ENCODE measurements at places on chromosomes 13 and 19.

DNA sequence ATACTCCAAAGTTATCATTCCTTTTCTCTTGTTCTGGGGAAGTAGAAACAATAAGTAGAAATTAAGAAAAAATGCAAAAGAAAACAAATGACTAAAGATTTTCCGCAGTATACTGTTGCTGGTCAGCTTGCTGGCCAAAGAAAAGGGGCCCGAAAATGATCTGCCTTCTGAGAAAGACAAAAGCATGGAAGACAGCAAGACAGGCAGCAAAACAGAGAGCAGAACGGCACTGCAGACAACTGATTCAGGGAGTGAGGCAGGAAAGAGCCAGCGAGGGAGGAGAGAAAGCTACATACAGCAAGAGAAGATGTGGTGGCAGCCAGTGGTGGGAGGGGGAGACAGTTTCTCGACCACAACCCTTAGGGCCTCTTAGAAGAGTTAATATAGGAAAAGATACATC lies 5.3 kb upstream of the DOCK9 start:
- DNase-seq, result no peak

- peak; percentile 72 for DNase-seq
Observed at GRCh38 chr19:51158474-51159129, 16.5 kb downstream of the SIGLEC7 start.

DNA sequence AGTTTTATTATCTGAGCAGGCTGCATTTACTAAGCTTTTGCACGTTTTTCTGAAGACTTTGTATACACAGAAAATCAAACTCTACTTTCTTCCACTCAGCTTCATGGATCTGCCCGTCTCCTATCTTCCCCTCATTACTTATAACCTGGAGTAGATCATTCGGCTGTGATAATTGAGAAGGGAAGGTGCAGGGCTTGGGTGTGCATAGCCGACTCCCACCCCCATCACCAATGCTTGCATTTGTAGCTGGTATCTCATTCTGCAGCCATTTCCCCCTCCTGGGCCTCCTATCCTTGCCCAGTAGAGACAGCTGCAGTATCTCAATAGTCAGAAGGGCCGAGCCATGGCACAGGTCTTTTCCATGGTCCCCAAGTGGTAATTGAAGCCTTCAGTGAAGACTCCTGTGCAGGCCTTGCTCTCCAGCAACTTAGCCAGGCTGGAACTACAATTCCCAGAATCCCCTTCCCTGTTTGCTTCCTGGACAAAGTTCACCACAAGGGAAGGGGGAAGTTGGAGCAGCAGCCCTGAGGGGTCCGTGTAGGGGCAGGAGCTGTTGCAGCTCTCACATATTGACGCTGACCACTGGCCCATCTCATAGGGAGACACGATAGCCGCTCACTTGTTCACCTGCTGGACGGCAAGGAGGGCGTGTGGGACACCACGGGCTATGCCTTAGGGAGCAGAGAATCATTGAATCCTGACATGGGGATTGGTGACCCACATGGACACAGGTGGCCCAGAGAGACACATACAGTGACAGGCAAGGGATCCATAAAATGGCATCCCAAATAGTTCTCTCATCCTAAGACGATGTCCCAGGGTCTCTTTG lies 2.1 kb upstream of the SIGLEC8 start:
- no peak for DNase-seq

DNA sequence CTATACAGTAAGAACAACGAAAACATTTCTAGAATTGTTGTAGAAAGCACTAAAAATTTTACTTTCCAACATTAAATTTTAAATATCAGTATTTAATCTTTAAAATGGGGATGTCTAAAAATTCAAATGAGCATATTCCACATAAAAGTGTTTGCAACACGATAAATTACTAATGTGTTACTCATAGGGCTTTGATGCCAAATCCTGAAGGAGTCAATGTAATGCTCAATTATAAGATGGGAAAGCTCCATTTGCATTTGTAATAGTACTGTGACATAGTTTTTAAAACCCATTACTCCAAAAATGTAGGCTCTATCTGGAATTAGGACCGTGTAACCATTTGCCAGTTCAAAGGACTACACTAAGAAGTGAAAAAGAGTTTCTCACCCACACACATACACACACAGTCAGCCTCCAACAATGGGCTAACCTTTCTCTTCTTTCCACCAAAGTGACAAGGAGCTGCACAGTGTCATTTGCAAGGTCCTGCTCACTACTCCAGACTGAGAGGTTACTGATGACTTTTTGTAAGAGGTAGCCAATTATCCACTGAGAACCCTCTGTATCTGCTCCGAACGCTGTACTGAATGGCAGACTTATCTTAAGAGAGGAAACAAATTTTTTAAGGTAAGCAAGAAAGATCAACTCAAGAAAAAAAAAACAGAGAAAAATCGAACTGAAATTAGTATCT lies 26.1 kb upstream of the EEF1AKMT1 start:
- DNase-seq, result no peak

DNA sequence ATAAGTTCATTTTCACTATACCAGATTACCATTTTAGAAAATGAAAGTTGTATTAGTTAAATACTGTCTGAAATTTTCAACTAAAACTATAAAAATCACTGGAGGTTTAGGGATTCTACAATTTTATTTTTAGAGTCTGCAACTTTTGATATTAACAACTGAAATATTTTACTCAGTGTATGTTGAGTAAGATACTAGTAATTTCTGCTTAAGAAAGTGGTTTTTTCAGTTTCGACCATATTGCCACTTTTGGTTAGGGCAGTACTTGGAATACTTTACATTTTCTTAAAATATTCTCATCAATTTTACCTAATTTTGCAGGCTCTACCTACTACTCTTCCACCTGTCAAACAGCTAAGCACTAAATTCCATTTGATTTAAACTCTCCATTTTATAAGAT lies 59.6 kb downstream of the KCNRG start:
- no peak for DNase-seq

GRCh38 chr13:42099962-42100675 lies 51.7 kb downstream of the DGKH start:
- no peak for DNase-seq
